ENCODE measurements at places on chromosomes 3 and 15. TPM values are rescaled to one million over a fixed set of nuclear protein-coding genes. Genes with fewer than 3 reads are reported as not detected.
A peak's percentile ranks its signal among the peaks of the same experiment; 100 is the strongest.

The AGBL1 gene
- 0.06 TPM for total RNA-seq

The RTP4 gene
- total RNA-seq: 0.50 TPM

The EXD1 gene
- not detected for total RNA-seq

DNA sequence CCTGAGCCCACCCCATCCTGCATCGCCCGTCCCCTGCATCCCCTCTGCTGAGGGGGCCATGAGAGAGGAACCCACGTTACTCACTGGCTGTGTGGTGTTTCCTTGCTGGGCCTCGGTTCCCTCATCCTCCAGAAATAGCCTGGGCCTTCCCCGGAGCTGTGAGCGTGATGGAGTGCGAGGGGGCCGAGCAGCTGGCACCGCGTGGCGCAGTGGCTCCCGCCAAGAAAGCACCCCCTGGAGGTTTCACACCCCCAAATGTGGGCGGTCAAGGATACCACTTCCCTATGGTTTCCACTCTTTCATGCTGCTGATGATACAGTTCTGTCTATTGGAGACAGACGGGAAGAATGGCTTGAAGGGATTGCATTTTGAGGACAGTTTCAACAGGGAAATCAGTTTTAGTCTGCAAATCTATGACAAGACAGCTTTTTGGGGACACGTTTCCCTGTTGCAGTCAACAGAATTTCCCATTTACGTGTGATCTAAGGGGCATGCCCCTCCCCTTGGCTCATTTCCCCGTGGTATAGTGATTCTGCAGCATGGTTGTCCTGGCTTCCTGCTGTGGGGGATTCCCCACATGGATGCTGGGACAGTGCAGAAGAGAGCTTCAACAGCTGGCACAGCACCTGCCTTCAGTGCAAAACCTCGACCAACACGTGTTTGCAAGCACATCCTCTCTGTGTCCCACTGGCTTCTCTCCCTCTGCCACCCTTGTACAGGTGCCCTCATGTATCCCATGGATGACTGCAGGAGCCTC is 377.5 kb downstream of the LRTM1 start:
- no peak for DNase-seq

DNA sequence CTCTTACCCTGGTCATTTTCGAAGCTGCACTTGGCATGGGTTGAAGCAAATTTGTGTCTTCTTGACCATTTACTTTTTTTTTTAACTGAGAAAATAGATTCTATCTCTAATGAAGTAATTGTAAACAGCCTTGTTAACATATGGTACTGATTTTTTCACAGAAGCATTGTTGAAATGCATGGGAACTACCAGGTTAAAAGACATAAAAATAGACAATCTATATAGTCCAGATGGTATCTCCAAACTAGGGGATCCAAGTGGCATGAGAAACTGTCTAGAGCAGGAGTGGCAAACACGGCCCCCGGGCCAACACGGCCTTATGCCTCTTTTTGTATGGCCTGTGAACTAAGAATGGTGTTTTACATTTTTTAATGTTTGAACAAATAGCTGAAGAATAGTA is 41.9 kb downstream of the CACNA1D start:
- DNase-seq: no peak

DNA sequence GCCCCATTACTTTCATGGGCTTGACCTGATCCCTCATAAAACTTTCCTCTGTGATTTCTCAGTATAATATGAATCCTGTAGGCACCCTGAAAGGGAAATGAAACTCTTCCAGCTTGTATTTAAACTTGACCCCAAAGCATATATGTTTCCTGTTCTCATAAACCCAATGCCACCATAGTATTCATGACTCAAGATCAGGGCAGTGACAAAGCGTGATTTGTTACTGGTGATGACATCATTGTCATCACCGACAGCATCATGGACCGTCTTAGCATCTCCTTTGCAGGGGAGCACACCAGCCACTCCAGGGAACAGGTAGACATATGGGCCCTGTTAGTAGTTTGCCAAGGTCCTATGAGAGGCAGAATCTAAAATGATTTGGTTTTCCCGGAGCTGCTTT is 741.2 kb downstream of the NR2F2 start:
- no peak for DNase-seq

GRCh38 chr3:10775828-10776227 is 40.2 kb upstream of the SLC6A11 start:
- peak; percentile 62 for DNase-seq

DNA sequence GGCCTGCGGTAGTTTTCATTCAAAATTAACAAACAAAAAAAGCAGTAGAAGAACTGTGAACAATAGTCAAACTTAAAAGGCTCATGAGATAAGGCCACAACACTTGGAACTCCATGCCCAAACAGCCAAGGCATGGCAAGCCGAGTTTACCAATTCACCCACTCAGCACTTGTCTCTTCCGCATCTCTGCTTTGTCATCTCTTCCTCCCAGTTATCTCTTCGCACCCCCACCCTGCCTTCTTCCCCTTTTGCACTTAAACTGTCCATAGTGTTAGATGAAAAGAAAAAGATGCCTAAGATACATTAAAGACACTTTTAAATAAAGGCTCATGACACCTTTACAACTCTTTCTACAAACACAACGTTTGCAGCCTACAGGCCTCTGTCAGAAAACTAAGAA is 11.1 kb downstream of the TLE3 start:
- no peak for DNase-seq

DNA sequence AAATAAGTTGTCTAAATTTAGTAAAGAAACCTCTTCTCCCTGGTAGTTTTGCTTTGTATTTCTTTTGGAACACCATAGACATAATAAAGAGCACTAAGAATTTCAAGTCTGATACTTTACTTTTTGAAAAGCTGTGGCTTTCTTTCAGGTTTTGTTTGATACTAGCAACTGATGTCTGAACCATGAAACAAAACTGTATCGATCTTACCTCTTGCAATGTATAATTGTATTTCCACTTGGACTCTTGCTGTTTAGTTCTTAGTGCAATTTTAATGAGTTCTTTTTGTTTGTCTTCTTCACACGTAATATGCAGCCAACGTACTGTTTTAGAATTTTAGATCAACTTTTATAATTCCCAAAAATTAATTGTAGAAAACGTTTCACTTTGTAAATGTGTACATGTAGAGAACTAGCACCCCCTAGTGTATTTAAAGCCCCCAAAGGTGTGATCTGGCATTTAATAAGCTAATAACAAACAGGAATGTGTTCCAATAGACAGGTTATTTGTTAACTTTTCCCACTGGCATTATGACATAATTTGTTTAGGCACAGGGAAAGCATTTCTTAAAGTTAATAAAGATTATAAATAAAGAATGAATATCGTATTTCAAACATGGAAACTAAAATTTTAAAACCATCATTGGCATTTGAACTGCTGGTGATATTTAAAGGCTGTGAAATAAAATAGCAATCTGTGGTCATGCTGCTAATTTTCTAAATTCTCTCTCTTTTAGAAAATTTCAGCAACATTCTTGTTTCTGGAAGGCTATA is 289.1 kb upstream of the DNAJC19 start:
- DNase-seq: no peak

- DNase-seq: no peak
Measured at GRCh38 chr15:67146234-67146633, 80.8 kb downstream of the SMAD3 start.

DNA sequence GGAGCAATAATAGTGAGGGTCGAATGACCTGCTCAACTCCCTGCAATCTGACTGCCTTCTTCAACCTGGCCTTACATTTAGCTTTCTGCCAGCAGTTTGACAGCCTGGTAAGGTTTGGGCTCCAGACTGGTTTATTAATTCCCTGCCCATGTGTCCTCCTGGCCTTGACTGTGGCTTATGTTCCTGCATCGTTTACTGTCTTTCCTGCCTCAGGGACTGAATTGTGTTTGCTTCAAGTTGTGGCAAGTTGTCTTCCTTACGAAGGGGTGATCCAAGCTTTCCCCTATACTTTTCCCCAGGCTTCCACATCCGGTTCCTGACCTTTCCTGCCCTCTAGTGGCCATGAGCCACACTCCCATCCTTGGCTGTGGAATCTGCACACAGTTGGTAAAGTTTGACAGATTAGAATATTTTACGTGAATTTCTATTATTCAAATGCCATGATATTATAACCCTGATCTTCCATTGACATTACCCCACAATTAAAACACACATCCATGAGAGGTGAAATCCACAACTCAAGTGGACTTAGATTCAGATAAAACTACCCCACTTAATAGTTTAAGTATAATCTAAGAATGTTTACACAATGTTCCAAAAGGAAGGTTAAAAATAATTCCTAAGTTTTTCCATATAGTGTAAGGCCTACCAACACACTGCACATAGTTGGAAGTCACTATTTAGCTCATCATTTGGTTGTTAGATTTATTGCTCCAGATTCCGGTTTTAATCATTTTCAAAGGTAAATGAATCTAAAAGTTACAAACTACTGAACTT is 95.7 kb downstream of the NEDD4 start:
- no peak for DNase-seq

- no peak for DNase-seq
Measured at GRCh38 chr3:54954022-54954421, 26.2 kb upstream of the LRTM1 start.

DNA sequence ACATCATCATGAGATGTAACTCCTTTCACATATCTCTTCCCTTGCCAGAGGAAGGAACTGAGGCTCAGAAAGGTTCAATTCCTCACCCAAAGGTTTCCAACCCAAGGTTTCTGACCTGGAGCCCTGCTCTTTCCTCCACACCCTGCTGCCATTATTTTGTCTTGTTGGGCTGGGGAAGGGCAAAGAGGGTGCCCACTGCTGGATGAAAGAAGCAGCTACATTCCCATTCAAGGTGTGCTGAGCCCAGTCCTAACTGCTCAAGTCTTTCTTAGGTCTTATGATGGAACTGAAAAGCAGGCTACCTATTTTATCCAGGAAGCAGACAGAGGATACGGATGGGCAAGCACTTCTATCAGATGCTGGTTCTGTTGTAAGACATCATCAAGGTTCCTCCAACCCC is 258.0 kb upstream of the CTDSPL start:
- no peak for DNase-seq

- no peak for DNase-seq
Measured at GRCh38 chr3:178155521-178155920, 380.7 kb upstream of the KCNMB2 start.

DNA sequence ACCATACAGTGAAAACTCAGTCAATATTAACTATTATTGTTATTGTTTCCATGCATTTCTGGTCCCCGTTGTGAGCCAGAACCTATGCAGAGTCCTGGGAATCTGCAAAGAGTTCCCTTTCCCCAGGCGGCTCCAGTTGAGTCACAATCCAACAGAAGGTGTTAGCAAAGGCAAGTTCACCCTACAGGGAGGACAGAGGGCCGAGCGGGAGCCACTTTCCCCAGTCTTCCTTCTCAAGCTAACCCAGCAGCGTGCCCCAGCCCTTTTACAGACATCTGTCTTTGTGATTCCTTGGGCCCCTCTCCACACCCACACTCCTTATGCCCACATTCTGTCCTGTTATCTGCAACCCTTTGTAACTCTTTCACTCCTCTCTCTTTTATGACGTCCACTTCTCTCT is 13.1 kb upstream of the LTF start:
- no peak for DNase-seq

Data from esophagus muscularis mucosa (tissue), 4 donors.